ENCODE measurements at places on chromosomes 1 and 21.

DNA sequence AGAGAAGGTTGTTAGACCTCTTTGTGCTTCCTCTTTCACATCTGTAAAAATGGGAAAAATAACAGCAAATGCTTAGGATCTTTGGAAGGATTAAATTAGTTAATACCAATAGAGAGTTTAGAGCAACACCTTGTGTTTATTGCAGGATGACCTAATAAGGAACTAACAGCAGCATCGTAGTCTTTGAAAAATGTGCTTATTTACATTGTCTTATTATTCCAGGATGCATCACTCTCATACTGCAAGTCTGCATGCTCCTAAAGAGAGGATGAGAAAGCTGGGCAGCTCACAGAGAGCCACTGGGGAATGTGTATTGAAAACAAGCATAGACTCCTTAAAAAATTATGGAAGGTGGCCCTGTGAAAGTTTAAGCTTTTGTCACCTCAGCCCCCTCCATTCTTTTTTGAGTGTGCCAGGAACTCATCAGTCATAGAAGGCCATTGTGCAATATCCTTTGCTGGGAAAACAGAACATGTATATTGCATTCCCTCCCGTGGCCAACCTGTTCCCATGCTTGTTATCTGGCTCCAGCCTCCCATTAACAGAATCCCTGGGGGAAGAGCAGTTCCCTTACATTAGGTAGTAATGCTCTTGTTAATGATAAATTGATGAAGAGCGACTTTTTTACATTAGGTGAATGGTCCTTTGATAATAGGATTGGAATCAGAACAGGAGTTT lies 180.7 kb downstream of the ZNF326 start:
- no peak for DNase-seq

DNA sequence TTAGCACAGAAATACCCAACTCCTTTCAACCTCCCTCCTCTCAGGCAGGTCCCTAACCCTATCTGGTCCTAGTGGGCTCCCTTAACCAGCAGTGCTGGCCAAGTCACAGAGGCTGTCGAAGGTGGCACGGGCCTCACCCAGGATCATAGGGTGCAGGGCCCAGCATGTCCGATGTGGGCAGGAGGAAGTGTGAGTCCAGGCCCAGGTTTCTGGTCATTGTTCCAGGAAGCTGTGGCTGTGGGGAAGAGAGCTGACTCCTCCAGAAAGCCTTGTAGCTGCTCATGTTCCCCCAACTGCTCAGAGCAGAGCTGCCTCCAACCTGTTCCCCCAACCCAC lies 2.4 kb downstream of the CCDC17 start:
- DNase-seq = peak; percentile 20

GRCh38 chr21:23524685-23525084 lies 2082.6 kb downstream of the MRPL39 start:
- DNase-seq = no peak

- no peak for DNase-seq
These were observed 18.8 kb upstream of the CXADR start for GRCh38 chr21:17494051-17494450.

DNA sequence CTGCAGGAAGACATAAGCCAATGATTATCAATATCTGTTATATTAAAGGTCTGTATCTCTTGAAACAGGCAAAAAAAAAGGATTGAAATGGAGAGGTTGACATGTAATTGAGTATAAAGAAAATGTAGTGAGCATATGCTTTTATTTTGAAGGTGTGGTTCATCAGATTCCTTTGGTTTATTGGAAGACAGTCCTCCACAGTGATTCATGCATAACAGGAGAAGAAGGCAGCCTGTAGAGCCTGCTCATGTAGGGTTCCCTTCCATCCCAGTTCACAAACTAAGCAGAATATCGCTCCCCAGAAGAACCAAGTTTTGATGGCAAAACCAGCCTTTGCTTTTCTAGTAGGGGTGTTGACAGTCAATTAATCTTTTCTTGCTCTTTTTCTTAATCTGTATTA lies 1016.8 kb upstream of the ADGRL4 start:
- DNase-seq = peak; percentile 38

- no peak for DNase-seq
These were observed 62.8 kb downstream of the IGSF21 start for GRCh38 chr1:18170444-18170843.

DNA sequence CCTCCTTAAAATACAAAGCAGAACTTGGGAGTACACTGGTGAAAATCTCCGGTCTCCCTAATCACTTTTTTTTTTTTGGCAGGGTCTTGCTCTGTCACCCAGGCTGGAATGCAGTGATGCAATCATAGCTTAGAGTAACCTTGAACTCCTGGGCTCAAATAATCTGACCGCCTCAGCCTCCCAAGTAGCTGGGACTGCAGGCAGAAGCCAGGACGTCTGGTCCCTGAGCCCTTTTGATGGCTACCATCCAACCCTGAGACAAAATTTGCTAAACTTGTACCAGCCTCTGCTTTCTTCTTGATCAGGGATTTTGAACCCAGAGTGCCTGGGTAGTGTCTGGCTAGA lies 4.1 kb downstream of the L1TD1 start:
- DNase-seq = no peak

DNA sequence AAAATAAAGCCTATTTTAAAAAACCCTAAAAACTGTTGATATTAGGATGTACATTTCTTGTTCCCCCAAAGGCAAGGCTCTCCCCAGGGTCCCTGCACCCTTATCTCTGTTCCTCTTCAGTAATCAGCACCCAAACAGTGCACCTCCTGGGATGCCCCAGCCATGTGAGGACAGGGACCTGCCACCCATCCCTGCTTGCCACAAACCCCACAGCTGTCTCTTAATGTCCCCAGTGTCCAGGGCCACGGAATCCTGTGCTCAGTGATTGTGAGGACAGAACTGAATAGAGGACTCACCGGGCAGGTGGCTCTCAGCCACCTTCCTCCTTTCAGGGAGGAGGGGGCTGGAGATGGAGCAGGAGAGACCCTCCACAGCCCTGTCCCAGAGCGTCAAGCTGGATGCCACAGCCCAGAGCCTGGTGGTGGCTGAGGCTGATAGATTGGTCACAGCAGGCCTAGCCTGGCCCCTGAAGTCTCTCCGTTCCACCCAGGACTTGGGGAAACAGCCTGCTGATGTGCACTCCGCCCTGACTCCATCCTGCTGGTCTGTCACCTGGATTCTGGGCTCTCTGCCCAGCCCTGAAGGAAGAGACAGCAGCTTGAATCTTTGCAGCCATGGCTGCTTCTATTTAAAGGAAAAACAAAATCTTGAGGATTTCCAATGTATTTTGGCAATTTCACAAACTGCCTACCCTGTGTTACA lies 23.1 kb downstream of the RNF187 start:
- DNase-seq = no peak

- DNase-seq = no peak
These were observed 5.2 kb downstream of the SNAP47 start for GRCh38 chr1:227740401-227740960.

DNA sequence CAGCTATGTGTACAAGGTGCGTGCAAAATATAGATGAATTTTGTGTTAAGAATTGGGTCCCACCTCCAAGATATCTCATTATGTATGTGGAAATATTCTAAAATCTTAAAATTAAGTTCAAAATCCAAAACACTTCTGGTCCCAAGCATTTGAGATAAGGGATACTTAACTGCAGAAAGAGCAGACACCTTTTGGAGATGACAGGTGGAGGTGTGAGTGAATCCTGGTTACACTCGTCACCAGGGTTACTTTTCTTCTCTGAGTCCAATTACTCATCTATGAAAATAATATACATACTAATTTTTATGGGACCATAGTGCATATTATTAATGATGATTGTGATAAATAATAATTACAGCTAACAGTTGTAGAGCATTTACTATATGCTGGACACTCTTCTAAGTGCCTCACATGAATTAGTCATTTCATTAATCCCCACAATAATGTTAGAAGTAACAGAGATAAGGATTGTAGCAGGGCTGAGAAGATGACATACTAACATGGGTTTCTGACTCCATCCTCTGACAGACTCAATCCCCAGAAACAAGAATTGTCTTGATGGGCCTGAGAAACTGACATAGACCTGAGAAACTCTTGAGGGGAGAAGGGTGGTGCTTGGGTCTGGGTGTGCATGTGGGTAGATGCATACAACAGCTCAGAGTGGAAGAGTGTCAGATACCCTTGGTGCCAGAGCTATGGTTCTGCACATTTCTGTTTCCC lies 8.3 kb upstream of the FASLG start:
- DNase-seq = no peak

DNA sequence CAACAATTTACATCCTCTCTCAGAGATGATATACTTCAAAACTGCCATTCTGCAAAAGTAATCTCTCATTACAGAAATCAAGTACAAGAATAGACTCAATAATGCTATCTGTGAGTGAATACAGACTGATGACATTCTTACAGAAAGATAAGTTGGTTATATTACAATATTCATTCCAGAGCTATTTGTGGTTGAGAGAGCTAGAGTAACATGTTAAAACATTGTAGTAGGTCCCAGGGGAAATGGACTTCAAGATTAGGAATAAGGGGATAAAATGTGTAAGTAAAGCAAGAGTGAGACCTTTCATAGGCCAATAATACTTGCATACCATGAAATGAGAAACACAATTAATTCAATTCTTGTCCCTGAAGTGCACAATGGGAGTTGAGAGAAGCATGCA lies 1.5 kb downstream of the F13B start:
- peak; percentile 12 for DNase-seq

GRCh38 chr1:87478231-87478630 lies 149.6 kb downstream of the LMO4 start:
- peak; percentile 28 for DNase-seq

GRCh38 chr1:208132287-208132882 lies 111.8 kb downstream of the PLXNA2 start:
- peak; percentile 92 for DNase-seq

- DNase-seq = no peak
These were observed 13.2 kb downstream of the COQ8A start for GRCh38 chr1:226953175-226953800.

DNA sequence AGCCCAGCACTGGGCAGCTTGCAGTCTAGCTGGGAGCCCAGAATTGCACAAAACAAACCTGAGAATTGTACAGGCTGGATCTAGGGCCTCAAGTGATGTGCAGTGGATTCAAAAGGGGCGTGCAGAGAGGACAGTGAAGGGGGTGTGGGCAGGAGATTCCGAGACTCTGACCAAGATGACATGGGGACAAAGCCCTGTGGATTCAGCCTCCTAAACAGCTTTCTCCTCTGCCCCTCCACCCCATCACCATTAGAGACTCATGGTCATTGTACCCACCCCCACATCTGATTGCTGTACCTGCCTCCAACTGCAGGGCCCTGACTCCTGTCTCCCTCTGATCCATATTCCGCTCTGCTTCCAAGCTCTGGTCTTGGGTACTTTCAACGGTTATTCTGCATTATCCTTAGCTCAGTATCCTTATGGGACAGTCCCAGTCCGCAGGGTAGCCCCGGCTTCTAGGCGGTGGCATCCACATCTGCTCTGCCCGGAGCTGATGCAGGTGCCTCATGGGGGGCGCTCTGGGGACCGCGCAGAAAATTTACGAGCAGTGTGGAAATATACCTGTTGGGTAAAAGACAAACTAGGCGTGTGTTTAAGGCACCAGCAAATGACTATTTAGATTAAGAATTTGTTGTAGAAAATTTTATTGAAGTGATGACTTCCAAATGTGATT lies 1.7 kb upstream of the BMP8A start:
- DNase-seq = no peak

DNA sequence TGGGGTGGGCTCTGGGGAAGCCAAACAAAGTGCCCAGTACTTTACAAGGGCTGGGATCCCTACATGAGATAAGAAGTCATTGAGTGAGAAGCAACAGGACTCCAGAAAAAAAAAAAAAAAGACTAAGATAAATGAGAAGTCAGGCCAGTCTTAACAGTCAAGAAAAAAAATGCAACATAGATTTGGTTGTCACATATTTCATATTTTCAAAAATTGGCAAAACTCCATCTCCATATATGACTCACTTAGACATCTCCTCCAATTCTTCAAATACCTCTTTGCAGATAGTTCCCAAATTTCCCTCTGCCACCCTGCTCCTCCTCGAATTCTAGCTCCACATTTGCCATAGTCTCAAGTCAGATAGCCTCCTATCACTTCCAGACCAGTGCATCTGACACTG lies 20.9 kb upstream of the SIPA1L2 start:
- no peak for DNase-seq

- DNase-seq = peak; percentile 48
These were observed 86.5 kb downstream of the VPS13D start for GRCh38 chr1:12316331-12316730.

DNA sequence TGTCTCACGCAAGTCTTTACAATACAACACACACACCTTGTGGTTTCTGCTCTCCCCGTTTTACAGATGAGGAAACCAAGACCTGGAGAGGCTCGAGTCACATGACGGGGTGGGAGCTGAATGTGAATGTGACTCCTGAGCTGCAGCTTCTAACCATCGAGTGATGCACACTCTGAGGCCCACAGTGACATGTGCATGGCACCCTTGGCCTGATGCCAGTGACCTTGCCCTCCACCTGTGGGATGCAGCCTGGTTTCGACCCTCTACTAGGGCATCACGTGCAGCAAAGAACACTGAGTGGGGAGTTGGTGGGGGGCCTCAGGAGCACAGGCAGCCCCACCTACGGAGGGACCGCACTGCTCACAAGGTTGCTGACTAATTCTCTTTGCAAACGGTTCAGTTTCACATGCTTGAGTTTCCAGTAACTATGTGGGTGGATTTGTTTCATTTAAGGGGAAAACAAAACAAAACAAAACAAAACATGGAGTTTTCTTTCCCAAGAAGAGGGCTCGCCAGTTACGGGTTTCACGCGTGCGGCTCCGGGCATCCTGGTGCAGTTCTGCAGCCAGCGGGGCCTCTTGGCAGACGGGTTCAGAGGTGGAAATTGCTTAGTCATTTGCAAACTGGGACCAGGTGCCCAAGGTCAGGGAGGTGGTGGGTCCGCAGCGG lies 22.9 kb downstream of the SPSB1 start:
- peak; percentile 69 for DNase-seq

- no peak for DNase-seq
These were observed 54.6 kb upstream of the POU2F1 start for GRCh38 chr1:167165948-167166689.

DNA sequence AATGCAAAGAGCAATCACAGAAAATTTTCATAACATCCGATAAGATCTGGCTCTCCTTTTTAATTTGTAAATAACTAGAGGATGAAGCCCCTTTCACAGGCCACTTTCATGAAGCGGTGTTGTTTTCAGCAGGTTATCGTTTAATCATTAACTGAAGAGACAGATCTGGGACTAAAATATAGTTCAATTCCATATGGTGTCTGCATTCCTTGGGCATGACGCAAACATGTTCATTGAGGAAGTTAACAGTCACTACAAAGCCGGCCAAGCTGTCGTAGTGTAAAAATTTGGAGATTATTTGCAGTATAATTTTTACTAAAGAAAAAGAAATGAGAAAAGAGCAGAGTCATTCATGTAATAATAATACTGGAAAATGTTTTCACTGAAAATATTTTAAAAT lies 565.2 kb upstream of the ADAMTS5 start:
- no peak for DNase-seq

DNA sequence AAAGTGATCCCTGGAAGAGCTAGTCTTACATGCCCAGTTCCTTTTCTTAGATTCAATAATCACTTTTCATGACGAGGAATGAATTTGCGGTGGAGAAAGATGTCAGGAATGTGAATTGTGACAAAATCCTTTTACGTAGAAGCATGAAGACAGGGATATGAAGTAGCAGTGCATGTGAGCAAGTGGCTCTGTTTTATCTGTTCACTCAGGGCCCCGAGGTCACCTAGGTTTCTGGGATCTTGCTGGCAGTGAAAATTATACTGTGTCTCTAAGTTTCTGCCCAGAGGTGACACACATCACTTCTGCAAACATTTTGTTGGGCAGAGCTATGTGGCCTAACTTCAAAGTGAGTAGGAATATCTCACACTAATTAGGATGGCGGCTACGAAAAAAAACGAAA lies 79.3 kb downstream of the USP25 start:
- no peak for DNase-seq

GRCh38 chr1:175802407-175803123 lies 59.2 kb upstream of the TNR start:
- no peak for DNase-seq

GRCh38 chr21:15442743-15443469 lies 286.9 kb upstream of the USP25 start:
- DNase-seq = no peak
